ENCODE measurements at places on chromosomes 13 and 19.

- no peak for DNase-seq
Observed at GRCh38 chr19:15287496-15287895, 44.8 kb downstream of the BRD4 start.

GRCh38 chr13:95420501-95420900 lies 119.2 kb upstream of the ABCC4 start:
- no peak for DNase-seq

GRCh38 chr13:80157261-80157932 lies 183.5 kb downstream of the SPRY2 start:
- DNase-seq = no peak

- DNase-seq = peak; percentile 36
Observed at GRCh38 chr19:47707135-47707925, 5.9 kb upstream of the EHD2 start.

DNA sequence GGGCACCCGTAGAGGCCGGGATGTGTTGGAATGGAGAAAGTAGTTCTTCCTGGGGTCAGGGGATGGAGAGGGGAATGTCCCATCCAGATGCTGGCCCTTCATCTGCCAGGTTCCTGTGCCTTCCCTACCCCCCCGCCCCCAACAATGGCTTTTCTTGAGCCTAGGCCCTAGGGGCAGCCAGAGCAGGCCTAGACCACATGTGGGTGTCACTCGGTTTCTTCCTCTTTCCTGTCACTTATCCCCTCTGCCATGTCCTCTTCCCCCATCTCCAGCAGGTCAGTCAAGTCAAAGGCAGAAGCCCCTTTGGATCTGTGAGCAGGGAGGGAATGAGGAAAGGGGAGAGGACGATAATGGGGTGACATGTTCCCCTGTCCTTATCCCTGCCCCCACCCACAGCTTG lies 36.4 kb downstream of the LYL1 start:
- no peak for DNase-seq

DNA sequence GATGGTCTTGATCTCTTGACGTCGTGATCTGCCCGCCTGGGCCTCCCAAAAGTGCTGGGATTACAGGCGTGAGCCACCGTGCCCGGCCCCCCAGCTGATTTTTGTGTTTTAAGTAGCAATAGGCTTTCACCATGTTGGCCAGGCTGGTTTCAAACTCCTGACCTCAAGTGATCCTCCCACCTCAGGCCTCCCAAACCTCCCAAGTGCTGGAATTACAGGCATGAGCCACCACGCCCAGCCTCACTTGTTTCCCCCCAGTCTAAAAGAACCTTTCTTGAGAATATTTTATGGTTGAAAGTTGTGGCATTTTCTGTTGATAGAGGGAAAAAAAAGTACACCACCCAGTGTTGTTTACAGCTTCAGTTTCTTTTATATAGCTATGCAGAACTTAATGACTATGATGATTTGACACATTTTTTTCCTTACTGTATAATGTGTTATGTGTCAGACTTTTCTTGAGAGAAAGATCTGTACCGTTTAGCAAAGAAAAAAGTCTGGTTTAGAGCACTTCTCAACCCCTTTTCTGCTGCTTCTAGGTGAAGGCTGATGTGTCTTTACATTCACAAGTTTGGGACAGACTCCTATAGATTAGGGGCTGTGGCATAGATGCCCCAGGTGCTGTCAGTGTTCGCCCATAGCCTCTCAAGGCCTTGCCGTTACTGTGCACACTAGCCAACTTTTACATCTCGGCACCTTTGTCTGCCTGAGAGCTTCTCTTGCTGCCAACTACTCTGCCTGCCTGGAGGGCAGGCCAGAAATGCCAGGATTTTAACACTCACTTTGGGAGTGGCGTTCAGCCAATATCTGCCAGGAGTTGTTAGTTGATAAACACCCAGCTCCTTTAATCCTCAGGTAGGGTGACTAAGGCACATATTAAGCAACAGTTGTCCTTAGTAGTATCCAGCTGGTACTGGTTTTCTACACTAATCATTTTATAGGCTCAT lies 33.0 kb downstream of the KCTD4 start:
- DNase-seq = no peak

- DNase-seq = no peak
Observed at GRCh38 chr13:49400755-49401659, 42.9 kb downstream of the CAB39L start.

GRCh38 chr13:59587971-59588716 lies 575.6 kb downstream of the DIAPH3 start:
- no peak for DNase-seq

- DNase-seq = no peak
Observed at GRCh38 chr19:39557811-39558623, 18.1 kb upstream of the EID2 start.

GRCh38 chr13:95703576-95703975 lies 26.6 kb downstream of the DNAJC3 start:
- no peak for DNase-seq

DNA sequence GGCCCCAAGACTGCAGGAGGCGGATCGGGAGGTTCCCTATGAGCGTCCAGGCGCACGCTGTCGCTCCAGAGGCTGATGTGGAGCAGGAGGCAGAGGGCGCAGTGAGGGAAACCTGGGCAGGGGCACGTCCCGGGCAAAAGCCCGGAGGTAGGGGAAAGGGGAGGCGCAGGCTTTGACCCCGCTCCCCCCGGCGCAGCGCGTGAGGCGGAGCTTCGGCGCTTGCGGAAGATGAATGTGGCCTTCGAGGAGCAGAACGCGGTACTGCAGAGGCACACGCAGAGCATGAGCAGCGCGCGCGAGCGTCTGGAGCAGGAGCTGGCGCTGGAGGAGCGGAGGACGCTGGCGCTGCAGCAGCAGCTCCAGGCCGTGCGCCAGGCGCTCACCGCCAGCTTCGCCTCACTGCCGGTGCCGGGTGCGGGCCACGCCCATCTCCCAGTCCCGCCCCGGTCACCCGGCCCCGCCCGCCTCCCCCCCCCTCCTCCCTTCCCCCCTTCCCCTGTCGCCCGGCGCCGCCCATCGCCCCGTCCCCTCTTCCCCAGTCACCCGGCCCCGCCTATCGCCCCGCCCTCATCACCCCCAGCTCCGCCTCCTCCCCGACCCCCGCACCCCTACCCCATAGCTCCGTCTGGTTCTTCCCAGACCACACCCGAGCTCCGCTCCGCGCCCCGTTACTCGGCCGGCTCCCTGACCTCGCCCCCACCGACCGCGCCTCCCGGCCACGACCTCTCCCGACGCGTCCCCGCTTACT lies 4.1 kb downstream of the HMG20B start:
- DNase-seq = no peak

- no peak for DNase-seq
Observed at GRCh38 chr19:53041366-53041765, 3.2 kb upstream of the ERVV-2 start.

- no peak for DNase-seq
Observed at GRCh38 chr13:96229356-96229755, 139.4 kb downstream of the HS6ST3 start.

GRCh38 chr19:33496038-33496895 lies 25.3 kb downstream of the PEPD start:
- DNase-seq = no peak

GRCh38 chr19:41542622-41543021 lies 33.3 kb upstream of the CEACAM21 start:
- no peak for DNase-seq

DNA sequence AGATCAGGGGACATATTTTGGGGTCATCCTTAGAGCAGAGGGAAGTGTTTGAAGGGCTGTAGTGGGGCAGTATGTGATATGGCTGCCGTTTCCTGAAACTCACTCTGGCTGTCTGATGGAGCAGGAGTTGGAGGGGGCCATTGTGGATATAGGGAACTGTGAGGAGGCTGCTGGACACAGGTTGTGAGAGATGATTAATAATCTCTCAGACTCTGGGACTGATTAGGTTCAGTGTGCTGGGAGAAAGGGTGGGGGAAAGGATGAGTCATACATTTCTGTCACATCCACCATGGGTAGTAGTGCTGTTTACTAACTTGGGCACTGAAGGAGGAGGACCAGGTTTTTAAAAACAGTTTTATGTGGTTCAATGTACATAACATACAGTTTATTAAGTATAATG lies 4.8 kb downstream of the B3GLCT start:
- no peak for DNase-seq

All from stimulated activated CD8-positive, alpha-beta memory T cell treated with anti-CD3 and anti-CD28 coated beads, Interleukin-2, amount 100 ng/mL, for 1 hour (primary cell).